ENCODE measurements at places on chromosomes 12 and 14. TPM values are rescaled to one million over a fixed set of nuclear protein-coding genes. Genes with fewer than 3 reads are reported as not detected.

DNA sequence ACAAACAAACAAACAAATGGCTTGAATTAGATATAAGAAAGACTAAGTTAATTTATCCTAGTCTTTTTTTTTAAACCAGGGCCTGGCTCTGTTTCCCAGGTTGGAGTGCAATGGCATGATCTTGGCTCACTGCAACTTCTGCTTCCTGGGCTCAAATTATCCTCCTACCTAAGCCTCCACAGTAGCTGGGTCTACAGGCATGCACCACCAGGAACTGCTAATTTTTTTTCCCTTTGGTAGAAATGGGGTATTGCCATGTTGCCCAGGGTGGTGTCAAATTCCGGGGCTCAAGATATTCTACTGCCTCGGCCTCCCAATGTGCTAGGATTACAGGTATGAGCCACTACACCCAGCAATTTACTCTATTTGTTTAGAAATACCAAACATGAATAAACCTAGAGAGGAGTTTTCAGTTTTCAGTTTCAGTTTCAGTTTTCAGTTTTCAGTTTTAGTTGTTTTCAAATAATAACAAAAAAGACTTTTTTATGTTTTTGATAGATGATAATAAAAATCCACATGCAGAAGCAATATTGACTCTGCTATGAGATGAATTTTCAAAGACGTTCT lies 817.0 kb downstream of the FLRT2 start:
- no peak for DNase-seq

DNA sequence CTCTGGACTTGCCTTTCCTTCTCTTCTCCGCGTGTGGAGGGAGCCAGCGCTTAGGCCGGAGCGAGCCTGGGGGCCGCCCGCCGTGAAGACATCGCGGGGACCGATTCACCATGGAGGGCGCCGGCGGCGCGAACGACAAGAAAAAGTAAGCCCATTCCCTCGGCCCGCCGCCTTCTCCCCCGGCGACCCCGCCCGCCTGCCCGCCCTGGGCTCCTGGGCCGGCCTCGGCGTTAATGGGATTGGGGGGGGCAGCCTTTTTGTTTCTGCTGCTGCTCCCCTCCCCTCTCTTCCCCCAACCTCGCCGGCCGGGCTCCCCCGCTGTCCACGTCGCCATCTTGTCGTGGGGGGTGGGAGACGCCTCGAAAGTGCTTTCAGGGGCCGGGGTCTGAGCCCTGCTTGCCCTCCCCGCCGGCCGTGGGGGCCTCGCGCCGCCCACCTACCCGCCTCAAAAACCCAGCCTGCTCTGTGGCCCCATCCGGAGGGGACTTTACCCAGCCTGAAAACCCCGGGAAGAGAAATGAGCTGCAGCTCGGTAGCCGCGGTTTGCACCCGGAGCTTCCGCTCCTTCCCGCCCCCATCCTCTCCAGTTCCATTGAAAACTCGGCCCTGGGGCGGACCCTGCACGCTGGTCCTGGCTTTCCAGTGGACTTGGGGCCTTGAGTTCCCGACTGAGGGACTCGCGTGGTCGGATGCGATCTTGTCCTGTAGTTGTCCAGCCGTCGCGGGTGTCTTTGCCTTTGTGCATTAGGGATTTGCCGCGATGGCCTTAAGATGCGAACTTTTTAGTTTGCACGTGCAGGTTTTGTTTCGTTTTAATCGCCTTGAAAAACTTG lies 598 bp downstream of the HIF1A start:
- peak; percentile 74 for DNase-seq

DNA sequence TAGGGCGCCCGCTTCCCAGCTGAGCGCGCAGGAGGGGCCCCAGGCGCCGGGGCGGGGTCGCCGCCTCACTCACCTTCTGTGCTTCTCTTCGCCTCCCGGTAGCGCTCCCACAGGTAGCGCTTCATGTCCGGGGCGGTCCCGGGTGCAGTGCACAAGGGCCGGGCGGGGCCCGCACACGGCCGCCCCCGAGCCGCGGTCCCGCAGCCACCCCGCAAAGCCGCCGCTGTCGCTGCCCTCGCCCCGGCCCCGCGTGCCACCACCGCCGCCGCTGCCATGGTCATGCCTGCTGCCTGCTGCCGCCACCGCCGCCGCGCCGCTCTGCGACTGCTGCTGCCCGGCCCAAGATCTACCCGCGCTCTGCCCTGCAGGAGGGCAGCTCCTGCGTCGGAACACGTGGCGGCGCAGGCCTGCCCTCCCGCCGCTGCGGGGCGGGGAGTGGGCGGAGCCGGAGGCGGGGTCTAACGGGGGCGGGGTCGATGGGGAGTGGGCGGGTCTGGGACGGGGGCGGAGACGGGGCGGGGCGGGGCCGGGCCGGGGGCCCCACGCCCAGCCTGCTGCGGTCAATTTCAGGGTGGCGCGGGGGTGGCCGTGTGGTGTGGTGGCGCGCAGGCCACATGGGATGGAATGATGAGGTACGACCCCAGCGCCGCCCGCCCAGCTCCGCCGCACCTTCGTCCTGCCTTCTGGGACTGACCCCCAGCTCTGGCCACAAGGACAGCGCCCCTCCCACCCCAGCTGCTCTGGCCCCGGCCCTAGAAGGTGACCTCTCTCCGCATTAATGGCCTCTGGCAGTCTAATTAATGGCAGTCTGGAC lies at the start of gene NT5DC3:
NT5DC3 (minus strand) TSS at position 359 of the 814 bp plus-strand sequence; CDS start at position 281, 78 bp downstream.
- peak; percentile 92 for DNase-seq

KCNJ8 gene
- 57.0 TPM for total RNA-seq

Measured in Right ventricle myocardium inferior (tissue), 1 donor.